IMR-90 (cell line): ENCODE measurements at places on chromosomes 6 and 20. TPM values are rescaled to one million over a fixed set of nuclear protein-coding genes. Genes with fewer than 3 reads are reported as not detected.

GRCh38 chr6:80547827-80548226 lies 441.4 kb downstream of the BCKDHB start:
- peak overlapping the region; percentile 49; the same call in 1 of the 2 replicates for H3K27ac ChIP-seq
- H3K4me3 ChIP-seq, result no peak overlapping the region
- peaks cover 20% of the 10 kb centered on the region for H3K4me1 ChIP-seq

GRCh38 chr6:14934013-14934412 lies 311.9 kb upstream of the JARID2 start:
- H3K27me3 ChIP-seq, result no peaks in the 10 kb centered on the region
- no peak overlapping the region for H3K27ac ChIP-seq
- no peaks in the 10 kb centered on the region for H3K4me1 ChIP-seq
- no peaks in the 10 kb centered on the region for H3K36me3 ChIP-seq
- H3K4me3 ChIP-seq, result no peak overlapping the region

- no peaks in the 10 kb centered on the region for H3K27me3 ChIP-seq
- H3K27ac ChIP-seq, result no peak overlapping the region
- no peak overlapping the region for H3K4me3 ChIP-seq
Measured at GRCh38 chr6:169499848-169500247, 202.0 kb downstream of the WDR27 start.

- no peak overlapping the region for H3K4me3 ChIP-seq
- no peak for DNase-seq
- no peak overlapping the region for H3K27ac ChIP-seq
- no peaks in the 10 kb centered on the region for H3K27me3 ChIP-seq
Measured at GRCh38 chr6:57421503-57421902, 104.1 kb downstream of the PRIM2 start.

- peaks cover 19% of the 10 kb centered on the region for H3K4me1 ChIP-seq
- H3K36me3 ChIP-seq, result no peaks in the 10 kb centered on the region
- DNase-seq, result peak; percentile 12
- no peak overlapping the region for H3K4me3 ChIP-seq
- peaks cover 3% of the 10 kb centered on the region for H3K27me3 ChIP-seq
Measured at GRCh38 chr20:43727980-43728590, 1.3 kb upstream of the GTSF1L start.

DNA sequence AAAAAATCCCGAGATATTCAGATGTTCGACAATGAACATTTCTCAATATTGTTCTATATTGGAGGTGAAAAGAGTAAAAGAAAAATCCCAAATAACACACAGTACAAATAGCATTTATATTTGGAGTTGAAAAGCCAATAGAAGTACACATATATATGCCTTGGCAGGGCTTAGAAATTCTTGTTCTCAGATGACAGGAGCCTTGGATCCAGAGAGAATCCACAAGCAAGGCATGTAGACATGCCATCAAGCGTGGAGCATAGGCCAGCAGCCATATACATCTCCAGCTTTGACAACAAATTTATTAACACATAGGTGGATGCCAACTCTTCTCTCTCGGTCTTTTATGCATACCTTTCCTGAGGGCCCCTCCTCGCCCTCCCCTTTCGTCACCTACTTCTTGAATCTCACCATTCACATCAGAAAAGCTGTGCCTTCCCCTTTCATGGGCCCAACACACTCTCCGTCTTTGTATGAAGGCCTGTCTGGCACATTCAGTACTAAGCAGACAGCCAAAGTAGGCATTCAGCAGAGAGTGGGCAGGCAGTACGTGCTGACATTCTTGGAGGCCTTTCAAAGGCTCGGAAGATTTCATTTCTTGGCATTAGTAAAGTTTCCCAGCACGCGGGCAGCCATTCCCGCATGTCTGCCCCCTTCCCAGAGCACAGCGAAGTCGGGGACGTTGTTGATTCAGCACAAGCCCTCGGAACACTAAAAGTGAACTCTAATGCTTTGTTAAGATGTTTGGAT lies 18.2 kb downstream of the NEDD9 start:
- no peaks in the 10 kb centered on the region for H3K27me3 ChIP-seq
- H3K27ac ChIP-seq, result no peak overlapping the region
- peaks cover 3% of the 10 kb centered on the region for H3K36me3 ChIP-seq

DNA sequence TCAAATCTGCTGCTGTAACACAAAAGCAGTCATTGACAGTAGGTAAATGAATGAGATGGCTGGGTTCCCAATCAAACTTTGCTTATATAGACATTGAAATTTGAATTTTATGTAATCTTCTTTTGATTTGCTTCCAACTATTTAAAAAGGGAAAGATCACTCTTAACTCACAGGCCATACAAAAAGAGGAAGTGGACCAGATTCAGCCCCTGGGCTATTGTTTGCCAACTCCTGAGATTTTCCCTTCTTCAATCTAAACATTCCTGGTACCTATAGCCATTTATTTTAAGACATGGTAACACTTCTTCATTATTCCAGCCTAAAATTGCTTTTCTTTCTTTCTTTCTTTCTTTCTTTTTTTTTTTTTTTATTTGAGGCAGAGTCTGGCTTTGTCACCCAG lies 260.6 kb downstream of the TFAP2A start:
- no peaks in the 10 kb centered on the region for H3K36me3 ChIP-seq
- H3K27me3 ChIP-seq, result no peaks in the 10 kb centered on the region
- no peak for DNase-seq
- H3K4me3 ChIP-seq, result no peak overlapping the region

GRCh38 chr6:142306736-142307135 lies 4.9 kb downstream of the ADGRG6 start:
- no peaks in the 10 kb centered on the region for H3K27me3 ChIP-seq
- no peak overlapping the region for H3K4me3 ChIP-seq
- no peak overlapping the region for H3K27ac ChIP-seq
- DNase-seq, result no peak

DNA sequence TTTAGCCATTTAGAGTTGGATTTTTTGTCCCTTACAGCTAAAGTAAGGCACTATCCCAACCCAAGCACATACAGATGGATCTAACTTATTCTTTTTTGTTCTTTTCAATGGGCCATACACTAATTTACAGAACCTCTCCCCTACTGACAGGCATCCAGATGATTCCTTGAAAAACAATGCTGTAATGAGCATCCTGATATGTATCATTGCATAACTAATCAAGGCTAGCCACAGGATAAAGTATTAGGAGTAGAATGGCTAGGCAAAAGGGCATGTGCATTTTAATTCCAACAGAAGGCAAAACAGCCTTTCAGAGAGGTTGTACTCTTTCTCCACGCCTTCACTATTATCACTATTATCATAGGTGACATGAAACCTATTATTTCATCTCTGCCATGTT lies 54.1 kb downstream of the ELOVL5 start:
- no peak for DNase-seq
- H3K4me1 ChIP-seq, result peaks cover 2% of the 10 kb centered on the region; the same call in 1 of the 2 replicates
- peaks cover 8% of the 10 kb centered on the region for H3K36me3 ChIP-seq
- no peaks in the 10 kb centered on the region for H3K27me3 ChIP-seq
- no peak overlapping the region for H3K4me3 ChIP-seq

DNA sequence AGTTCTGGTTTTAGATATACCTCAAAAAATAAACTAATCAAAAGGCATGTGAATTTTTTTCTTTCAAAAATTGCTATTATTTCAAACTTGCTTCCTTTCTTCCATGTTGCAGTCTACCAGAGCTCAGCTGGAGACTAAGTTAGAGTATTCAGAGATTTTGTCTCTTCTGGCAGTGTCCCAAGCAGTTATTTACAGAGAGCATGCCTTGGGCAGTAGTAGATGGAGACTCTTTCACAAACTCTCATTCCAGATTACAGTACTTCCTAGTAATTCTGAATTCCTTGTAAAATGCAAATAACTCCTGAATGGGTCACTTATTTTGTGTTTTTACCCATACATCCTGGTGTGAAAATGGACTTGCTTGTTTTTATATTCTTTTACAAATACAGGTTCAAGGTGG lies 703.4 kb downstream of the EPHA7 start:
- no peak overlapping the region for H3K4me3 ChIP-seq
- no peaks in the 10 kb centered on the region for H3K27me3 ChIP-seq
- no peak overlapping the region for H3K27ac ChIP-seq
- peak; percentile 64 for DNase-seq

ROS1 gene
- under 0.01 TPM in 2 replicates for total RNA-seq

MCUR1 gene
- total RNA-seq, result 4.1 and 5.6 TPM in 2 replicates

REM1 gene
- not detected in 2 replicates for total RNA-seq

CALHM4 gene
- total RNA-seq, result not detected in 2 replicates
